CD4-positive, alpha-beta T cell treated with Interleukin-15 for 4 hours (primary cell): ENCODE measurements at places on chromosomes 16 and 17.

GRCh38 chr17:1078831-1079561 lies 82.1 kb downstream of the TIMM22 start:
- no peak for DNase-seq

- DNase-seq, result no peak
Measured at GRCh38 chr17:49515196-49515770, 20.2 kb downstream of the NGFR start.

- DNase-seq, result no peak
Measured at GRCh38 chr17:69960755-69961154, 114.3 kb upstream of the KCNJ16 start.

DNA sequence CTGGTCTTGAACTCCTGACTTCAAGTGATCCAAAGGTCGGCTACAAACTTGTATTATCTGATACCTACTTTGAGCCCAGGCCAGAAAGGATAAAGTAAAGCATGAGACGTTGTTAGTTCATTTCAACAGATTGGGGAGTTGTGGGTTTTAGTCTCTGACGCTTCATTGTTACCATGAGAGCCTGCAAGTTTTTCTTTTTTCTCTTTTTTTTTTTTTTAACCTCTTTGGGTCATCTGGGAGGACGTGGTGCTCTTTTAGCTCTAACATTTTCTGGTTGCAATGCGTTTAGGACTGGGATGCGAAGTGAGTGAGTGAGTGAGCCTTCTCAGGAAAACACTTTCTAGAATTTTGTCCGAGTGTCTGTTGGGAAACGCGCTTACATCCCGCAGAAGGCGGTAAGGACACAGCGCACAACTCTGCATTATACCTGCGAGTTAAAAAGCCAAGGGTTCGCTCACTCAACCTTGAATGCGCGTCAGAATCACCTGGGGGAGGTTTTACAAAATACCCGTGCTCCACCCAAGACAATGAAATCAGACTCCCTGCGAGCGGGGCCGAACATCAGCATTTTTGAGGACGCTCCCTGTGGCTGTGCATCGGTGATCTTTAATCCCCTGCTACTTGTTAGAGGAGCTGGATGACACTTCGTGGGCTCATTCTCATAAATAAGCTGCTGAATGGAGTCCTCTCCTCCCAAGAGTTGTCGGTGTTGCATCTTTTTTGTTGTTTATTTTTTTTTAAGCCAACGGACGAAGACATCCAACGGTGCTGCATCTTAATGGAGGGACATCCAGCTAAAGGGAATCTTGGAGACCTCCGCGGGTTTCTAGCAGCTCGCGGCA lies 629 bp upstream of the RNF135 start:
- no peak for DNase-seq

GRCh38 chr17:3033741-3034577 lies 29.4 kb downstream of the OR1D5 start:
- no peak for DNase-seq

DNA sequence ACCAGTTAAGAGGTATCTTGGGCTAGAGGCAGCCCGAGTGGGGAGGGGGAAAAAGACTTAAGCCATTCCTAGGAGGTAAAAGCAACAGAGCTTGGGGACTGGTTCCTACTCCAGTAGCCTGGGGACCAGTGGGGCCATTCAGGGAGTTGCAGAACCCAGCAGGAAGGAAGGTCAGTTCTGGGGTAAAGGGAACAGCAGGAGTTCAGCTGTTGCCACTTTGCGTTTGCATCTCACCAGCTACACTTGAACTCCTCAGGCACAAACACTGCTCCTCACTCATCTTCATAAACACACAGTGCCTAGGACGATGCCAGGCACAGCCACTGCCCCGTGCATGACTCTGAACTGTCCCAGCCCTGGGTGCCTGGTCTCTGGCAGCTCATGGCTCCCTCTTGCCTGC lies 4.0 kb downstream of the HAP1 start:
- no peak for DNase-seq

DNA sequence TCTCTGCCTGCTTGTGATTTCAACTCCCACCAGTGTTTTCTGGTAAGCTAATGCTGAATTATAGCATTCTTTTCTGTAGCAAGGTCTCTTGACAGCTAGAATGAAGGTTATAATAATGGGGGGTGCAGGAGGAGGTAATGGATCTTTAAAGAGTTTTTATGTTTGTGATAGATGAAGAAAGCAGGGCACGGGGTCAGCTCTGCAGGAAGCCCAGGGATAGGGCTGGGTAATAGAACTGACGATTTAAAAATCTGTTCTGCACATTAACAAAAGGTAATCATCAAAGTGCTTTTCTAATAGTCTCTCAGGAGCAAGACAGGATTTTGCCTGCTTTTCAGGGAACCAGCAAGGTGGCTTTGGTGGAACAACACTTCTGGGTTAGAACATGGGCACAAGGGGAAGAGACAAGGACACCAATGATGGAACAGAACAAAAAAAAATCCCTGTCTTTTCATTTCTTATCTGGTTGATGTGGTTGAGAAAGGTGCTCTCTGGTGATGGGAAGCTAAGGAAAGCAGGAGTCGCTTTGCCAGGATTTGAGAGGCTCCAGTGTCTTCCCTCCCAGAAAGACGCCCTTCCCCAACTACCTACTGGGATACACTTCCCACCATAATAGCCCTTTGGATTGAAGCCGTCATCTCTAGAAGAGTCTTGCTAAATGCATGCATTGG lies 263.1 kb downstream of the PHKB start:
- no peak for DNase-seq

DNA sequence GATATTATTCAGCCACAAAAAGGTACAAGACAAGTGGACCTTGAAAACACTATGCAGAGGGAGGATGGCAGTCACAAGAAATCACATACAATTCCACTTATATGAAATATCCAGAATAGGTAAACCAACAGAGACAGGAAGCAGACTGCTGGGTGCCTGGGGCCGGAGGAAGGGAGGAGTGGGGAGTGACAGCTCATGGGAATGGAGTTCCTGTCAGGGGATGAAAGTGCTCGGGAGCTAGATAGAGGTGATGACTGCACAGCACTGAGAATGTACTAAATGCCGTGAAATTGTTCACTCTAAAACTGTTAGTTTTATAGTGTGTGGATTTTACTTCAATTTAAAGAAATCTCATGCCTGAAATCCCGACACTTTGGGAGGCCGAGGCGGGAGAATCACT lies 74.2 kb upstream of the MED9 start:
- no peak for DNase-seq

DNA sequence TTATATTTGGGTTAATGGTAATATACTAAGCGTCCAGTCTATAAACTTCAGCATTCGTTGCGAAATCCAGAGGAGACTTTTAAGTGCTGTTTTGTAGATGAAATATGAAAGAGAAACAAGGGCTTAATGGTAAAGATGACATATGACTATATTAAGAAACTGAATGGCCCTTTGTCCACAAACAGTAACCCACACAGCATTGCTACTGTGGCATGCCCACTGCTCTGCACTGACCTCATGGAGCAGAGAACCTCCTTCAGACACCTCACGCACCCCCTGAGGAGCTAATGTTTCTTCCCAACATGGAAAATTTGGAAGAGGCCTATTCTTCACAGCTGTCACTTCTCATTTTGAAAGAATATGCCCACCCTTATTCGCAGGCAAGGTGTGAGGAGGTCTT lies 26.7 kb downstream of the ASPA start:
- DNase-seq, result no peak
